ENCODE measurements at places on chromosomes 16 and 17.

DNA sequence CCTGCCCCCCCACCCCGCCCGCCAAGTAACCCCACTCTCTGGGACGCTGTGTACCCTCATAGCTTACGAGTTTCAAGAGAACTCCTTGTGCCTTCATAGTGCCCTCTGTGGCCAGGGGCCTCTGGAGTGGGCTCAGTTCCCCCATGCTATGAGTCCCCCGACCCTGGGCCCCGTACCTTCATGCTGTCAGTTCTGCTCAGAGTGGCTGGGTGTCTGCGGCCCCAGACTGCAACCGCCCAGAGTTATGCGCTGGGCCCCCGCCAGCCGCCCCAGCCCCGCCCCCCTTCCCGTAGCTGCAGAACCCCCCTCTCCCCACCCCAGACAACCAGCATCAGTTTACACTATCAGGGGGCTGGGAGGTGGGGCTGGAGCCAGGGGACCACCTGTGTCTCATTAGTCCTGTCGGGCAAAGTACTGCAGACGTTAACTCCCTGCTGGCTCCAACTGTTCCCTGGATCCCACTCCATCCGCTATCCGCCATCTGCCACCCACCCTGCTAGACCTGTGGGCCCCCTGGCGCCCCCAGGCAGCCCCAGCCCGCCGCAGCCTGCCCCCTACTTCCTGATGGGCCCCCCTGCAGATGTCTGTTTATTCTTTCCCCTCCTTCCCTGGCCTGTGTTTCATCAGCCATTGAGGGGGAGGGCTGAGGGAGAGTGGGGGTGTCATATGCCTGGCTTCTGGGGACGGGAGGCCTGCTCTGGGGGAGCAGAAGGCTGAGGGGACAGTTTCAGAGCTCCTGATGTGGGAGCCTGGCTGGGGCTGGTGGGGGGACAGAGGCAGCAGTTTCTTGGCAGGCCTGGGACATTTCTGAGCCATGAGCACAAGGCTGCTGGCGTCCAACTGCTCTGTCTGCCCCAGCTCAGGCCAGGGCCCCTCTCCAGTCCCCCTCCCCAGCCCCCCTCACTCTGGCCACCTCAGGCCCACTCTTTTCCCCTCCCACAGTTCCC lies at the start of gene MFAP4:
MFAP4 (minus strand) TSS at position 217 of the 947 bp plus-strand sequence; CDS start at position 182, 35 bp downstream.
- no peak for DNase-seq

- no peak for DNase-seq
Observed at GRCh38 chr16:77404775-77405174, 30.1 kb downstream of the ADAMTS18 start.

GRCh38 chr16:85510041-85510659 lies 103.0 kb upstream of the GSE1 start:
- DNase-seq = no peak

GRCh38 chr16:78415013-78415412 lies 315.6 kb downstream of the WWOX start:
- DNase-seq = no peak

DNA sequence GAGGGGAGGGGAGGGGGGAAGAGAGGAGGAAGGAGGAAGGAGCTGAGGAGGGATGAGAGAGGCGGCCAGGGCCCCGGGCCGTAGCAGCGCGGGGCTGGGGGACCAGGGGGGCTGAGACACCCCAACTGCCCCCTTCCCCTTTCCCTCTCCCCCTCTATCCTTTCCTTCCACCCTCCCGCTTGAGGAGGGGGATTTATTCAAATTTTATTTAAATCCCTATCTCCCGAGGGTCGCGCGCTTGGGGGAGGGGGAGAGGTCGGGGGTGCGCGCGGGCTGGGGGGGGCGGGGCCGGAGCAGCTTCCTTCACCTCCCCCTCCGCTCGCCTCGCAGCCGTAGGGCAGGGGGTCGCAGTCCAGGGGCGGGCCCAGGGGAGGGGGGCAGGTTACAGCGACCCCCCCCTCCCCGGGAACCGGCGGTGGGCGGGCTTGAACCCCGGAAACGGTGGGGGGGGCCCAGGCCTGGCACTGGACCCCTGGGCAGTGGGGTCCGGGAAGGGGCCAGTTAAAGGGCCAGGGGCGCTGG lies at the start of gene FBXL19:
FBXL19 (plus strand) TSS at position 19 of the 522 bp plus-strand sequence. CDS start 2,183 bp downstream, outside the sequence.
- no peak for DNase-seq

- no peak for DNase-seq
Observed at GRCh38 chr17:68707031-68707430, 105.9 kb upstream of the FAM20A start.

DNA sequence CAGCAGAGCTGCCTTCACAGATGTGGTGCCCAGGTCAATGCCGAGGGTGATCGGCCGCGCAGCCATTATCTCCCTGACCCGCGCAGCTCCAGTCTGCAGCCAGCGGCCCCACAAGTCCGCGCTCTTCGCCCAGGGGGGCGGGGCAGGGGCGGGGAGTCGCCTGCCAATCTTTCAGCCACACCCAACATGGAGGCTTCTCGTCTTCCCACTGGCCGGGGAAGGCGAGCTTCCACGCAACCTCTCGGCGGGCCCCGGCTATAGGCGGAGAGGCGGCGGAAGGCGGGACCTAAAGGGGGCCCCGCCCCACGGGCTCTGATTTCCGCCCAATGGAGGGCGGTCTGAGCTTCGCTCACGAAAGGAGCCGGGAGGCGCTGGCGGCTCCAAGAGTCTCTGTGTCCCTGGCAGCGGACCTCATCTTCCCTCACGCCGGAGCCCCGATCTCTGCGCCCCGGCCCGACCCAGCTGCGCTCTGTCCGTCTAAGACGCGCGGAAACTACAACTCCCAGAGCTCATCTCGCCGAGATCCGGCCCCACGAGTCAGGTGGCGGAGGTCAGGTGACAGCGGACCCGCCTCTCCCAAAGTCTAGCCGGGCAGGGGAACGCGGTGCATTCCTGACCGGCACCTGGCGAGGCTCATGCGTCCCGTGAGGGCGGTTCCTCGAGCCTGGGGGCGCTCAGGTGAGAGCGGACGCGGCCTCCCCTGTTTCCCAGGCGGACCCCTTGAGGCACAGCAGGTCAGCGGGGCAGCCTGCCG lies at the start of the genes CTNS and SHPK:
CTNS (plus strand) TSS at position 607 of the 754 bp plus-strand sequence. CDS start 3,447 bp downstream, outside the sequence.
SHPK (minus strand) TSS at position 97 of the 754 bp plus-strand sequence; CDS start at position 66, 31 bp downstream.
- peak; percentile 66 for DNase-seq

GRCh38 chr17:66535611-66536010 lies 233.2 kb downstream of the PRKCA start:
- no peak for DNase-seq

DNA sequence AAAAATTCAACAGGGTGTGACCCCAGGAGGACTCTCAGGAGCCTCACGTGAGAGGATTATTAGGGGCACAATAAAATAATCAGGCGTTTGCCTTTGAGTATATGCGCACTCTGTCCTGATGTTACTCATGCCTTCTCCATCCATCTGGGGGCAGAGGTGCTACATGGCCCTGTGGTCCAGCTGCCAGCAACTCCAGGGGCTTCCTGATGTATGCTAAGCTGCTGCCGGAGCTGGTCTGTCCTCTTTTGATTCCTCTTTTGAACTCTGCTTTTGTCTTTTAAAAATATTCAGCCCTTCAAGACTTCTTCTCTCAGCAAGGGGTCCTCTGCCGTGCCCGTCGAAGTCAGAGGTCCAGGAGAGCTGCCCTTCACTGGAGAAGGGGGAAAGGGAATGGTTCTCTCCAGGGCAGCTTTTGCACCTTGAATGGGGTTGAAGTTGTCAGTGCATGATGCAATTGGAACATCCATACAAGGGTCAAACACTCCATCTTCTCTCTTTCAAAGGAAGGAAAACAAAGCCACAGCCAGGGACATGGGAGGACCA lies 431.4 kb downstream of the SHISA9 start:
- no peak for DNase-seq

DNA sequence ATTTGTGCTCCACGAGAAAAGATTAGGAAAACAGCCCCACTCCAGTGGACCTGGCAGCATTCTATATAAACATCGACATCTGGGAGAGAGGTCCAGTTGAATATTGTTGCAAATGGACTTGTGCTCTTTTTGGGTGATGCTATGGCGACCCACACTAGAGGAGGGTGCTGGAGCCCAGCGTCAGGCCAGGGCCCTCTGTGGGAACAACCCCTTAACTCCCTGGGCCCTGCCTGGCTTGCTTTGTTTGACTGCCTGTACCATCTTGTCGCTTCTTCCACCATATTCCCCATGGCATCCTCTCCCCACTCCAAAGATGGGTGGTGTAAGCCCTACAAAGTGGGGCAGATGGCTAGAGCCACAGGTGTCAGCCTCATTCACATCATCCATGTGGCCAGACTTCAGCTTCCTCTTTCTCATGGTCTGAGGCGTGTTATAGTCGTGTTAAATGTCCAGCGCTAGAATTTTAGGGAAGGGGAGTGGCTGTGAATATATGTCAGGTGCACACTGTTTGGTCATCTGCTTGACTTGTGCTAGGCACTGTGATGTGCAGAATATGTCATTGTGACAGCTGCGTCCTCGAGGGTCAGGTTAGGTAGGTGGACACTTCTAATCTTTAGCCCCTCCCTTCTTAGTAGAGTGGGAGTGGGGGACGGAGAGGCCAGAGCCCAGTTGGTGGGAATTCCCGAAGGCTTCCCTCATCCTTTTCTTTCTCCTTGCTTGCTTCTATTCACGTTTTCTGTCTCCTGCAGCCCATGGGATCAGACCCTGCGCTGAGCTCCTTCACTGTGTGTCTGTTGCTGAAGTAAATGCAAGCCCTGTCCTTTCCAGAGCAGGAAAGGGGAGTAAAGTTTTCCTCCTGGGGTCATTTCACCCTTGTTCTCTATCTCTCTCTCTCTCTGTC lies 49.8 kb downstream of the MPRIP start:
- no peak for DNase-seq

- no peak for DNase-seq
Observed at GRCh38 chr16:2089706-2090480, 42.1 kb downstream of the TSC2 start.

DNA sequence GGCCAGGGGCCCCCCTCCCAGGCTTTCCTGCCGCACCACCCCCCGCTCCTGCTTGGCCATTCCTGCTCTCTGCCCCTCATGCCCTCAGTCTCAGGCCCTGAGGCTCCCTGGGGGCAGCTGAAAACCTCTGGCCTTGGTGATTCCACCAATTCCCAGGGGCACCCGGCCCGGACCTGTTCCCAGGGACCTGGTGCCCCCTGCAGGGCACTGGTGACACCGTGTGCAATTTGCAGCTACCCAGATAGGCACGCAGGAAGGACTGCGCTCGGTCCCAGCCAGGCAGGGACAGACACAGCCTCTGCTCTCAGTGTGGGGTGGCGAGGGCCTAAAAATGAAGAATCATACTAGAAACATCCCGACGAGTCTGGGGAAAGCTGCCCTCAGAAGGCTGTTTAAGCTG lies 13.4 kb downstream of the WFDC1 start:
- DNase-seq = no peak

DNA sequence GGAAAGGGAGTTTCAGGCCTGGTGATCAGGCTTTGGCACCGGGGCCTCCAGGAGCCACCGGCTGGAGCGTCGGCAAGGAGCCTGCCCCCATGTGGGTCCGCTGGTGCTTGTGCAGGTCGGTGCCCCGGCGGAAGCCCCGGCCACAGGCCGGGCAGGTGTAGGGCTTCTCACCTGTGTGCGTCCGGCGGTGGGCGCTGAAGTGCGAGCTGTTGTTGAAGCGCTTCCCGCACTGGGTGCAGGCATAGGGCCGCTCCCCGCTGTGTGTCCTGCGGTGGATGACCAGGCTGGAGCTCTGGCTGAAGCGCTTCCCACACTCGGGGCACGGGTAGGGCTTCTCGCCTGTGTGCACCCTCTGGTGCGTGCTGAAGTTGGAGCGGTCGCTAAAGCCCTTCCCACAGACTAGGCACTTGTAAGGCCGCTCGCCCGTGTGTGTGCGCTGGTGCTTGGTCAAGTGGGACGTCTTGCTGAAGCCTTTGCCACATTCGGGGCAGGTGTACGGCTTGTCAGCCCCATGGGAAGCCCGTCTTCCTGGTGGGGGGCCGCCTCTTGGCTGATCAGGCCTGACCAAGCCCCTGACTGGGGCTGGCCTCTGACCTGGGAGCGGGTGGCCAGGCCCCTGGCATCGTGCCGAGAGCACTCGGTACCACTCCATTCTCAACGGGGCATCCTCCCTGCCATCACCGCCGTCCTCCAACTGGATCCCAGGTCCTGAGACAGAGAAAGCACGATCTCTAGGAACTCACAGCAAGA lies 14.4 kb downstream of the ZNF500 start:
- no peak for DNase-seq

DNA sequence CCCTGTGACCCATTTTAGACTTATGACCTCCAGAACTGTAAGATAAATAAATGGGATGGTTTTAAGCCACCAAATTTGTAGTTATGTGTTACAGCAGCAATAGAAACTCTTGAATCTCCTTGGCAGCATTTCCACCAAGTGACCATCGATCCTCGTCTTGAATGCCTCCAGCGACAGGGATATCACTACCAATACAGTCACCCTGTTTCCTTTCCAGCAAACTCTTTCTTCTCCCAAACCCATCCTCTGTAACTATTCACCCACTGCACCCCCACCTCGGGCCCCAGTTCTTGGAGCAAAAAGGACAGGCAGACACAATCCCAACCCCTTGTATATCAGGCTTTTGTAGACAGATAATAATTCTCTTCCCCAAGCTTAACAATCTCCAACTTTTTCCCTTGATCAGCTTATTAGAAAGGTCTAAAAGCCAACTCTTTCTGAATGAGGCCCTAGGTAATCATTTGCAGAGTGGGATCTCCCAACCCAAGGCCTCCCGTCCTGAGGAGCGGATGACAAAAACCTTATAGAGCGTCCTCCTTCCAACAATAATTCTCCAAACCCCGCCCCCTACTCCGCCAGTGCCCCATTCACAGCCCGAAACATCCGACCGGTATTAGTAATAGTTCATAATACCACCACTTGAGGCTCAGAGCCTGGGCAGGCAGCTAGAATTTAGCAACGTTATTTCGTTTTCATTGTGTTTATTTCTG lies 14.7 kb upstream of the PLLP start:
- no peak for DNase-seq

- no peak for DNase-seq
Observed at GRCh38 chr16:87922250-87922871, 14.0 kb downstream of the CA5A start.

GRCh38 chr17:7354262-7354843 lies 603 bp upstream of the TMEM95 start:
- no peak for DNase-seq

DNA sequence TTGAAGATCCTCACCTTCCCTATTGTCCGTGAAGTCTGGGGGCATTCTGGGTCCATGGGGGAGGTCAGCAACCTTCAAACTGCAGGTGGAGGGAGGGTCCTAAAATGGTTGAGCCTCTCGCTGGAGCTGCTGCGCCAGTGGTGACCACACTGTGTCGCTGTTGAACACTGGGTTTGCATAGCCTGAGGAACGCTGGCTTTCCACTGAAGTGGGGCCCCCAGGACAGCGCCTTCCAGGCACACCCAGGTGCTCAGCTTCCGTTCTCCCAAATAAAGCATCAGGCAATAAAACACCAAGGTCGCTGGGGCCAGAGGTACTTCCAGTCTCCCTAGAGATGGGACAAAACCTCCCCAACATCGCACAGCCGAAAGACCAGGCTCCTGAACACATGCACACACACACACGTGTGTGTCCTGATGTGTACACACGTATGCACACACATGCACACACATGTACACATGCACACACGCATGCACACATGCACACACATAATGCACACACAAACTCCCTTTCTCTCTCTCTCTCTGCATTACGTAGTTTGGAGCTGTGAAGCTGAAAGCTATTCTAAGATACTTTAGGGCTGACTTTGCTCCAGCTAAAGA lies 120.6 kb downstream of the IRF8 start:
- no peak for DNase-seq
